ENCODE measurements at places on chromosomes 2 and 18.

GRCh38 chr2:119442850-119443249 is 11.2 kb downstream of the TMEM37 start:
- no peak for DNase-seq

DNA sequence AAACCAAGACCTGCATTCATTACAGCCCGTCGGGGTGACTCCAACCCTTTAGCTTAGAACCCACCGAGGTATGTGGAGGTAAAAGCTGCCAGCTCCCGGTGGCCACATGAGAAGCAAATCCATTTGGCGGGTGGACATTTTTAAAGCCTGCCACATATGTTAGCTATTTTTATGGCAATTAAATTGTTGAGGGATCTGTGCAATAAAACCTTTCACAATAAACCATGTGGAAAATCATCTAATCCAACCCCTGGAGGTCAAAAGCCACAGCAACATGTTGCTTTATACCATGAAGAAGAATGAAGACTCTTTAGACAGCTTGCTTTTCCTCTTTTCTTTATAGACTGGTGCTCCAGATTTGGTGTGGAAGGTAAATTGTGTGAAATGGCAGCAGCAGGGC is 176.3 kb downstream of the AGPS start:
- DNase-seq, result no peak

DNA sequence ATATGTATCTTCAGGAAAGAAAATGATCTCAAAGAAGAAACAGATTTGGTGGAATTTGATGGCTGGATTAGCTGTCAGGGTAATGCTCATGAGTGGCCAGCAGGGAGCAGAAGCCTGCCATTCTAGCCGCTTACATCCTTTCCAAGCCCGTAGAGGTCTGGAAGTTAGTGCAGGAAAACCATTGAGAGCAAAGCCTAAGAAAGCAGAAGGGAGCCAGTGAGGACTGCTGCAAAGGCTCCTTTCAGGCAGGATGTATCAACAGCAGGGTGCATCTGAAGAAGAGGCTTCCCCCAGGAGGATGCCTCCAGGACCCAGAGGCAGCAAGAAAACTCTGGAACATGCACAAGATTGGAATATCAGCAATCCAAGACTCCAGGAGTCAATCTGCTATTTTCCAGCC is 22.9 kb upstream of the LBH start:
- no peak for DNase-seq

- no peak for DNase-seq
Observed at GRCh38 chr2:67627456-67628207, 230.5 kb downstream of the ETAA1 start.

DNA sequence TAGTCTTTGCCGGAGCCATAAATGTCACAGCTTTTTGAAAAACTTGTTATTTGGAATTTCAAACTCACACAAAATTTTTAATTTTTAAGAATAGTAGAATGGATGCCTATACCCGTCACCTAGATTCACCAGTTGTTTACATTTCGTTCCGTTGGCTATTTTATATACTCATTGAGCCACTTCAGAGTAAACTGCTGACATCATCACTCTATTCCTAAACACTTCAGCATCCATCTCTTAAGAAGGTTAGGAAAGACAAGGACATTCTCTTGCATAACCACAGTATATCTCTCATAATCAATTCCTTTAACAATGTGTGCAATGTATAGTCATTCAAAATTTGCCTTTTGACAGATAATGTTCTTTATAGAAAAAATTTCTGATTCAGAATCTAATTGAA is 1065.8 kb downstream of the LRP1B start:
- DNase-seq, result no peak

DNA sequence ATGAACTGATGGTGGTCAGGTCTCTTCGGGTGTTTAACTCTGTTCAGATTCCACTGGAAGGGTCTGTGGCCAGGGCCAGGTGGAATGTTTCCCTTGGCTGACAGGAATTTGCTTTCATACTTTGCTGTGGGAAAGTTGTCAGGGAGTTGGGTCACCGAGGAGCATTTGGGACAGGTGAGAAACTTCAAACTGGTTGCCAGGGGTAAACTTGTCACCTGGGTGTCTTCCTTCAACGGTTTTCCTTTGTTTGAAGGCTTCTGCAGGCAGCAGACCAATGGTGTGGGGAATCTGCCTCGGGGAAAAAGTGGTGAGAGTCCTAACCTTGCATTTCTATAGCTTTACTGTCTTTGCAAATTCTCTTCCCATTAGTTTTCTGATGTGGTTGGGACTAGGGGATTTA is 92.2 kb downstream of the TGFA start:
- DNase-seq, result no peak

DNA sequence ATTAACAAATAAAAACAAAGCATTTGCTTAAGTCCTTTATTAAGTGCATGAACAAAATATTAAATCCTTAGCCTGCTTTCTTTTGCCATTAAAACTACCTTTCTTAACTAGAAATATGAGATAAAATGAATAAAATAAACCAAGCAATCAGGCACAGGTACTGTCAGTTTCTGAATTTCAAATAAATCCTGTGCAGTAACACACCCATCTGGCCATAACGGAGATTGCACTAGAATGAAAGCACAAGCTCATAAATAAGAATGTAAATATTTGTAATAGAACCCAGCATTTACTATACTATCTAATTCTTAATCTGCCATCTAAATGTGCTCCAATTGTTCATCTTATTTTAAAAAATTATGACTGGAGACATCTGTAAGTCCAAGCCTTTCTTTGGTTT is 31.9 kb downstream of the PRKRA start:
- DNase-seq, result no peak

DNA sequence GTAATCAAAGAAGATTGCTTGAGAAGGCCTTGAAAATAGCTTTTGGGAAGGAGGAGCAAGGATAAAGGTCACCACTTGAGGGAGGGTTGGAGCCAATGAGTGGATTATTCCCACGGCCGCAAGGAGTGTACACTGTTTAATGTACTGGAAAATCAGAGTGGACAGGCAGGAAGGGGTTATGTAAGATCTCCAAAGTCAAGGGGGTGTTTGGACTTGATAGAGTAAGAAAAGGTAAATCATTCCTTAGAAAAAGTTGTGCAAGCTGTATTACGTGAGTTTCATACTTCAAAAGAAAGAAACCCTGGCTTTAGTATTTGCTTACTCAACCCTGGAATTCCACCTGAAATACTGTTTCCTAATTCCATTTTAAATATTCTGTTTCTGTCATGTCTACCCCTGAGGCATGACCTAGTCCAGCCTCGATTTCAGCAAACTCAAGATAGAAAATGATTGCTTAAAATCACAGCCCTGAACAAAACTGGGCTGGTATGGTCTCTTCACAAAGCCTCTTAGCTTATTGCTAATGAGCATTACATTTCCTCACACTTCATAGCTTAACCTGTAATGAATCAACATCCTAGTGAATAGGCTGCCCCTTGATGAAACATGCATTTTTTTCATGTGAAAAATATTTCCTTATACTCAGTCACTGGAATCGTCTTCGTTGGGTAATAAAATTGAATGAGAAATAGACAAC is 1.1 kb downstream of the MREG start:
- no peak for DNase-seq

Measured in stimulated activated CD8-positive, alpha-beta memory T cell treated with anti-CD3 and anti-CD28 coated beads, Interleukin-12 subunit alpha, Interleukin-12 subunit beta, amount 100 ng/mL, for 1 hour (primary cell).